Transverse colon (tissue), 4 donors: ENCODE measurements at places on chromosomes 6 and 20.

GRCh38 chr6:113047932-113048331 is 700.8 kb downstream of the RFPL4B start:
- no peak for DNase-seq

GRCh38 chr20:8756410-8756809 is 312.5 kb upstream of the PLCB4 start:
- DNase-seq: no peak

DNA sequence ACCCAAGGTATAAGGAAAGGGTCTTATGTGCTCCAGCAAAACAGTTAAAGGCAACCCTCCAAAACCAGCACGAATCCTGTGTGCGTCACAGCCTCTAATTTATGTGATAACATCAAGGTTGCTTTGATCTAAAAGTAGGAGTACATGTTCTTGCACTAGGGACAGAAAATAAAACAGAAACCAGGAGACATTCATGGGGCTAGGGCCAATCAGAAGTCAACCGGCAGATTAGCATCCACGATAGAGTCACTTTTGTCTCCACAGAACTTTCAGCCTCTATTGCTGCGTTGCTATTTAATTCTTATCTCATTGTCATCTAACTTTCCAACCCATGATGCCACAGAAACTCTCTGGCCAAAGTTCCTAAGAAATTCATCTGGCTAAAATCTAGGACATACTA is 178.8 kb upstream of the PTCHD4 start:
- DNase-seq: no peak

DNA sequence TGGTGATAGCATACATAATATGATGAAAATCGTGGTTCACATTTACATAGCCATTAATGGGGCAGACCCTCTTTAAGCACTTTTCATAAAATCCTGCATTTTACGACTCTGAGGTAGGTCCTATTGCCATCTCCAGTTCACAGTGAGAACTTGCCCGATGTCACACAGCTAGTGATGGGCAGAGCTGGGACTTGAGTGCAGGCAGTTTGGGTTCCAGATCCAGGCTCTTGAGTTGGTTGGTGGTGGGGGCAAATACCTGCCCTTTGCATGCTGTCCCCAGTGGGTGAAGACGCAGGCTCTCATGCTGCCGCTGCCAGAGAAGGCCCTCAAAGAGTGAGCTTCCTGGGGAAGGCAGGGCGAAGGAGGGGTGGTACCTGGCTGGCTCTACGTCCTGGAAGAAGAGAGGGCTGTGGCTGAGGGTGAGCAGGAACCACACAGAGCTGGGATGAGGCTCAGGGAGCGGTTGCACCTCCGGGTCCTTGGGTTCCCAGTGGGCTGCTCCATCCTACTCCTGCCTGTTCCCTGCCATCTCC is 6.1 kb upstream of the BAK1 start:
- DNase-seq: no peak

- no peak for DNase-seq
Measured at GRCh38 chr6:138601128-138601527, 101.8 kb upstream of the NHSL1 start.

- DNase-seq: peak; percentile 47
Measured at GRCh38 chr6:35400901-35401311, 51.2 kb upstream of the FANCE start.

- no peak for DNase-seq
Measured at GRCh38 chr20:2480381-2480780, 9.8 kb upstream of the SNRPB start.

DNA sequence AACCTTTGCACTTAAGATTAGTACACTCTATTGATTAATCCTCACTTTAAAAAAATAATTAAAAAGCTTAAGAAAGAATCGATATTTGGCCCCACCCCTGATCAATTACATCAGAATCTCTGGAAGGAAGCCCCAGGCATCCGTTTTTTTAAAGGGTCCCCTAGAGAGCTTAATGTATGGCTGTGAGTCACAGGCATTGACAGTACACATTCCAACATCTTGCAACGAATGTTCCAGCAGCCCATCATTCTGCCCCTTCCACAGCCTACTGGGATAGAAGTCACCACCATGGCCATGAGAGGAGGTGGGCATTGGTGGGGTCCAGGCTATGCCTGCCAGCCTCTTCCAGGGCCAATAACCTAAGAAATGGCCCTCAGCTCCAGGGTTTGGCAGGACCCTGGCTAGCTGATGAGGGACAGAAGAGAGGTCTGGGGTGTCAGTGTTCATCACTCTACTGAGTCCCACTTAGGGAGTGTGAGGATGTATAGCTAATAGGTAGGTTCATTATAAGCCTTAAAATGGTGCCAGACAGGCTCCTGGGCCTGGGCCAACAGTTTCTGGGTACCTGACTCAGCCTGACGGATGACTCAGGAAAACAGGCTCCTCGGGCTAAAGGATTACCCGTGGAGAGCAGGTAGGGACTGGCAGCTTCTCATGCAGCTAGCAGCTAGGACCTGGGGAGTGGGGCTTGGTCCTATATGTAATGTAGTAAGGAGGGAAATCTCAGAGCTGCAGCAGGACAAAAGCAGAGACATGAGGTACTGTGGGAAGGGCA is 40.4 kb downstream of the MDGA1 start:
- DNase-seq: no peak

DNA sequence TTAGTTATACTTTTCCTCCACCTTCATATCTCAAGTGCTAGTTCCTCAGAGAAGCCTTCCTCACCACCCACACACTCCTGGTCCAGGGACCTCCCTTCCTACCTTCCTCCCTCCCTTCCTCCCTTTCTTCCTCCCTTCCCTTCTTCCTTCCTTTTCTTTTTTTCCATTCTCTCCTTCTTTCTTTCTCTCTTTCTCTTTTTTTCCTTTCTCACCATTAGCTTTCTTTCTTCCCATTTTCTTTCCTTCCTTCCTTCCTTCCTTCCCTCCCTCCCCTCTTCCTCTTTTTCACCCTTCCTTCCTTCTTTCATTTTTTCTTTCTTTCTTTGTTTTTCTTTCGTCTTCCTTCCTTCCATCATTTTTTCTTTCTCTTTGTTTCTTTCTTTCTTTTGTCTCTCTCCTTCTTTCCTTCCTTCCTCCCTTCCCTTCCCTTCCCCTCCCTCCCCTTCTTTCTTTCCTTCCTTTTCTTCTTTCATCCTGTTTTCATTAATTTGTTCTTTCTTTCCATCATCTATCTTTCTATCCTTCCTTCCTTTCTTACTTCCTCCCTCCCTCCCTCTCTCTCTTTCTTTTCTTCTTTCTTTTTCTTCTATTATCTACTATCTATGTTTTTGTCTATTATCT is 416.0 kb downstream of the PLCB1 start:
- no peak for DNase-seq

DNA sequence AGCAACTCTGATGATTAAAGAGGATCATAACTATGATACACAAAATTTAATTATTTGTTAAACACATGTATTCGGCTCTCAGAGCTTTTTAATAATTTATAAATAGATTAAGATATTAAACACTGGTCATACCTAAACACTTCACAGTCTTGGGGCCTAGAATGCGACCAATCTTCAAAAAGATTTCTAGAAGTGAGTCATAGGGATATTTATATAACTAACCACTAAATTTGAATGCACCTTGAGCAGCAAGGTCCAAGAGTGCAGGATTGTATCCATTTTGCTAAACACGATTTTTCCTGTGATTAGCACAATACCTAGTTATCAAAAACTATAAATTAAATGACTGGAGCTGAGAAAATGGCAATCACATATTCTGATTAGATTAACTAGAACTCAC is 709.3 kb downstream of the EPHA7 start:
- no peak for DNase-seq
